ENCODE measurements at places on chromosomes 3 and 15.

DNA sequence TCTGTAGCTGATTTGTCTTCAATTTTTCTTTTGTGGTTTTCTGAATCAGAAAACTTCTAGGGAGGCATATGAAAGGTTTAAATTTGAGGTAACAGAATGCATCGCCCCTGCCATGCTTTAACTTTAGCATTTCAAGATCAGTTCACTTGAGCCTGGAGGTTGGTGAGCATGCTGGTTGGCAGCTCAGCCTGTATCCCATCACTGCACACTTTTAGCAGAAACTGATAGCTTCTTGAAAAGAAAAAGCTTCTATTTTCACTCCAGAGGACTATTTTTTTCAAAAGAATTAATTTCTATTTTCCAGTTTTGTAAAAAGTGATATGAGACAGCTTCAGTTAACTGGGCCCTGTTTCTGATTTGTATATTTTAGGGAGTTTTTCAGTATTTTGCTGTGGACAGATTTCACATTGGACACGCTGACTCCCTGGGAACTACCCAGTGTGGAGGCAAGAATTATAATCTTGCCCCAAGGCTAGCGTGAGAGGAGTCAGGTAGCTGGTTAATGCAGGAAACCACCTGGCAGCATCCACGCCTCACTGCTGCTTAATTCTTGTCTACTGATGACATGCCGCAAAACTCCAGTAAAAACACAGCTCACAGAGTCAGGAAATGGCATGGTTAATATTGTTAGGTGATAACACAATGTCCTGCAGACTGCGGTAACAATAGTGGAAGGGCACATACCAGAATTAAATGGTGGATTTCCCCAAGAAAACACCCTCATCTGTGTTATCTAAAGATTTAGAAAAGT is 71.4 kb downstream of the DUT start:
- DNase-seq, result no peak

DNA sequence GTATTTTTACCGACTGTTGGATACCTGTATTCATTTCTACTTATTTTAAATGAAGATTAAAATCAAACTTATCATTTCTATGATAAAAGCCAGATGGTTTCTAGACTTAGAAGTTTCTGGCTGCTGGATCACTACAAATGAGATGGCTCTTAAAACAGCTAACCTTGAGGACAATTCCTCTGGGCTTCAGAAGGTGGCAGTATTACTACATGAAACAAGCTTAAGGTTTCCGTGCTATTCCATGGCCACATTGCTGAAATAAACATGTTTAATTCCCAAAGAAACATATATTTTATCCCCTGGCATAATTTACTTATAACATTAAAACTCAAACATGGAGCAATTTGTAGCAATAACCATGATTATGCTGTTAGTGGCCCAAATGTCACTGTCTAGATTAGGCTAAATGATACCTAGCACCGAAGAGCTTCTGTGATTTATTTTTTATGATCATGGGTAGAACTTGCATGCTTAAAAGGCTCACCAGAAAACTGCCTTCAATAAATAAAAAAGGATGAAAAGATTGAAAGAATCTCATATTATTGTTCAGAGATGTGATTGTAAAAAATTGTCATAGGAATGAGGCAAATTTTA is 204.0 kb upstream of the NANOGP8 start:
- DNase-seq, result no peak

DNA sequence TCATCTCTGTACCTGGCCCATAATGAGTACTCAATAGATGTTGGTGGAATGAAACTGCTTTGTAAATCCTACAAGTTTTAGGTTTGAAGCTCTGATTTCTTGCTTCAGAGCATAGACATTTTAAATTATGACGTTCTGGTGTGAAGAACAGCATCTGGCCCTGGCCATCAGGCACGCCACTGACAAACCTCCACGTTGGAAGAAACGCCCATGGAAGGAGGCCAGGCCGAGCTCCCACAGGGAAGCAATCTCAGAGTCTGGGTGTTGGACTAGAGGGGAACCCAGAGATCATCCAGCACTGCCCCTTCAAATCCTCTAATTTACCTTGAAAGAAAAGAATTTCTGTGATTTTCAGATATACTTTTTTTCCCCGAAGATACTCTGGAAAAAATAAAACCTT is 328.1 kb upstream of the RGMA start:
- DNase-seq, result no peak

DNA sequence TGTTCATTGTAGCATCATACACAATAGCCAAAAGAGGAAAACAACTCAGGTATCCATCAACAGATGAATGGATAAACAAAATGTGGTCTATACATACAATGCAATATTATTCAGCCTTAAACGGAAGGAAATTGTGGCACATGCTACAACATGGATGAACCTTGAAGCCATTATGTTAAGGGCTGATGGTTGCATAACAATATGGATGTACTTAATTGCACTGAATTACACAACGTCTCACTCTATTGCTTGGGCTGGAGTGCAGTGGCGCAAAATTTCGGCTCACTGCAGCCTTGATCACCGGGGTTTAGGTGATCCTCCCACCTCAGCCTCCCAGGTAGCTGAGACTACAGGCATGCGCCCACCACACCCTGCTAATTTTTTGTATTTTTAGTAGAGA is 7.0 kb upstream of the TMEM62 start:
- no peak for DNase-seq

DNA sequence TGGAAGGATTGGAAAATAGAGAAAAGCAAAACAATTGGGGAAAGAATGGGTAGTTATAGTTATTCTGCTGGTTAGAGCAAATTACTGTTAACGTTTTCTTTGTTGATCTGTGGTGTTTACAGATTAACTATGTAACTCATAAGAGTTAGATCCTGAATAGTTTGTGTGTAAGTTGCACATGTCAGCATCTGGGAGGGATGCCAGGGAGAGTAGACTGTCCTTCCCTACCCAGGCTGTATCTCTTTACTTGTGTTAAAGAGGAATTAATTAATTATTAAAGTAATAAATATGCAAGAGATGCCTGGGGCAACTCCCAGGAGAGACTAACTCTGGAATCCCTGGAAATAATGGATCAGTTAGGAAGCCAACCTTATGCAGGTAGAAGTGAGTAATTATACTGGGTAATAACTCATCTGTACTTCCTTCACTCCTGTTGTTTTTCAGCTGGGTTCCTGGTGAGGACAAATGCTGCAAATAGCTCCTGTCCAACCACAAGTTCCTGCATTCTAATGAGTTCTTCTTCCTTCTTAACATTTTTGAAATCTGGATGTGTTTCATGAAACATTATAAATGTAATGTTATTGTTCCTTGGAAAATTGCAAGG is 18.9 kb downstream of the GHRL start:
- DNase-seq, result no peak

DNA sequence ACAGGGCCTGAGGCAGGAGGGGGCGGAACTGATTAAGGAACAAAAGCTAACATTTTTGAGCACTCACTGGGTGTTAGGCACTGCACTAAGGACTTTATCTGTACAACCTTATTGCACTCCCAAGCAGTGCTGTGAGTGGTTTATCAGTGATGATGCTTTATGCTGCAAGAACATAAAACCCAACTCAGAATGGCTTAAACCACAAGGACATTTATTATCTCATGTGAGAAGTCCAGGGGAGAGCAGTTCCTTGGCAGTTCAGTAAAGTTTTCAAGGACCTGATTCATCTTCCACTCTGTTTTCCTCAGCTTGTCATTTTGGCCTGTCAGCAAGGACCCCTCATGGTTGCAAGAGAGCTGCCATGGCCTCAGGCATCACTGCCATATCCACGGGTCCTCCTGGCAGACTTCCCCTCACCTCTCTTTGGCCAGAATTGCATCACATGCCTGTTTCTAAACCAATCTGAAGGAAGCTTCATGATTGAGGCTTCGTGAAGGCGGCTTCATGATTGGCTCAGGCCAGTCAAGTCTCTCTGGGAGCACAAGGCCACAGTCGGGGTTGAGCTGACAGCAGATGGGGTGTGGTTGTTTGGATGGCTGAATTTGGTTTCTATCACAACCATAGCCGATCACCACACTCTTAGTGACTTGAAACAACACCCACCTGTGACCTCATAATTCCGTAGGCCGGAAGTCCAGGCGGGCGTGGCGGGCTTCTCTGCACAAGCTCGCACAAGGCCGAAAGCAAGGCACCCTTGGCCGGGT is 15.8 kb downstream of the EFCC1 start:
- no peak for DNase-seq
